ENCODE measurements at places on chromosomes 5 and 9.

GRCh38 chr5:180178531-180179441 lies 30.2 kb downstream of the RASGEF1C start:
- DNase-seq = no peak

- no peak for DNase-seq
These were observed 124.7 kb upstream of the NIPBL start for GRCh38 chr5:36751886-36752285.

DNA sequence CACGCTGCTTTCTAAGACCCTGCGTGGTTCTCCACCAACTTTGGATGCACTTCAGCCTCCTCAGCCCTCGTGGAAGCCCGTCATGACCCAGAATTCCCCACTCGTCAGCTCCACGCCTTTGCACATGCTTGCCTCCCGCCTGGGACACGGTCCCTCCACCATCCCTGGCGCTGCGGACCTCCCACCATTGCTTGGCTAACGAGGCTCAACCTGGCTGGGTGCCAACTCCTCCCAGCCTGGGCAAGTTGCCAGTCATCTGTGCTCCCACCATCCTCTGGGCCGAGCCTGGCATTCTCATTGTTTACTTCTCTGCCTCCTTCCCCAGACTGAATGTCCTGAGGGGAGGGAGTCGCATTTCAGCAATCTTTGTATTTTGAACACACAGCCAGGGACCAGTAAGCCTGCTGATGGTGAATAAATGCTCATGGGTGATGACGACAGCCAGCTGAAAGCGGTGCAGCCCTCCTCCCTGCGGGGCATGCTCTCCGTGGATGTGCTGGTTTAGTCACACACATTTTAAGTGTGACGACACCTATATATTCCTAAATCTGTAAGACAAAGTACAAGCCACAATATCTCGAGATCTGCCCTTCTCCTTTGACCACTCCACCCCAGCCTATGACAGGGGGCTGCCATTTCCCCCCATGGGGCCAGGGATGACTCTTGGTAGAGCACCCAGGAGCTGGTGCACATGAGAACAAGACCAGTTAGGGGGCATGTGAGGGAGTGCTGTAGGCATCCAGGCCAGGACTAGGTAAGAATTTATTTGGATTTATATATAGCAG lies 37.6 kb downstream of the ANKRD33B start:
- peak; percentile 90 for DNase-seq

- DNase-seq = no peak
These were observed 441.6 kb downstream of the CETN3 start for GRCh38 chr5:89967771-89968444.

DNA sequence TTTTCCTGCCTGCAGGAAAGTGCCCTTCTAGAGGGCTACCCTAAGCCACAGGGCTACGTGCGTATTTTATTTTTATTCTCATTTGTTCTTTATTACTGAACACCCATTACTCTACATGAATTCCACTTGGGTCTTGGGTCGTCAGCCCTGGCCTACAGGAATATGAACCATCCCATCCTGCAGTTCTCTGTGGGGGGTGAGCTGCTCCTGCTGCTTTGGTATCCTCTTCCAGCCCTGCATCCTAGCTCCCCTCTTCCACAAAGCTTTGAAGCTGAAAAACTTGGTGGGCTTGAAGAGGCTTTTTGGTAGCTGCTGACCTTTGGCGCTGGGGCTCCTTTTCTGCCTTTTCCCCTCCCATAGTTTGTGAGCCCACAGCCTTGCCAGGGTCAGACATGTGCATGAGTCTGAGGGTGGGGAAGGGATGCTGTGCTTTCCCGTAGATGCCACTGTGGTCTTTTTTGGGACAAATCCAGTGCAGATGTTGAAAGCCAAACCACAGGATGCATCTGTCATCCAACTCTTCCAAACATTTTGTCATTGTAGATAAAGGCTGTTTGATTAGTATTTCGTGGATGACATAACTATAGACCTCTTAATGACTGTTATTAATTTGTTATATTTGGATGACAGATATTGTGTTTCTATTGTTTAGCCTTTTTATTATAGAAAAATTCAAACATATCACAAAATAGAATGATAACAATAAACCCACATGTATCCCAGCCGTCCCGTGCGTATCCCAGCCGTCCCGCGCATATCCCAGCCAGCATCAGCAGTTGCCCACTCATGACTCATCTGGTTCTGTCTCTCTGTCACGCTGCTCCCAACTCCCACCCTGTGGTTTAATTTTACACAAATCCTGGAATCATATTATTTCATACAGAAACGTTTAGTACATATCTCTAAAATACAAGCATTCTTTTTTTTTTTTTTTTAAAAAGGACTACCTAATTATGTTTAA lies 43.9 kb downstream of the SLC46A2 start:
- no peak for DNase-seq

GRCh38 chr9:114889802-114890224 lies 40.6 kb downstream of the TNFSF8 start:
- no peak for DNase-seq

DNA sequence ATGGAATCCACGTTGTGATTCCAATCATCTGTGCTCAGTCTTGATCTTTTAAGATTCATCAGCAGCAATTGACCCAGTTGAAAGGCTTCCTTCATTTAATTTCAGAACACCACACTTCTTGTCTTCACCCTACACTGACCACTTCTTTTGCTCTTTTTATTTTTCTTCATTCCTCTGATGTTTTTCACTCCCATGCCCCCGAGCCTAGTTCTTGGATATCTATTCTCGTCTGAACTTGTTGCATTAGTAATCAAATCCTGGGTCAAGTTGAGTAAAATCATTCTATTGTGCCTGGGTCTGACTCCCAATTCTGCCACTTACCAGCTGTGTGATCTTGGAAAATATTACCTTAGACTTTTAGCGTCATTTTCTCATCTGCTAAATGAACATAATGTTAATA lies 356.5 kb downstream of the CDH12 start:
- DNase-seq = no peak

DNA sequence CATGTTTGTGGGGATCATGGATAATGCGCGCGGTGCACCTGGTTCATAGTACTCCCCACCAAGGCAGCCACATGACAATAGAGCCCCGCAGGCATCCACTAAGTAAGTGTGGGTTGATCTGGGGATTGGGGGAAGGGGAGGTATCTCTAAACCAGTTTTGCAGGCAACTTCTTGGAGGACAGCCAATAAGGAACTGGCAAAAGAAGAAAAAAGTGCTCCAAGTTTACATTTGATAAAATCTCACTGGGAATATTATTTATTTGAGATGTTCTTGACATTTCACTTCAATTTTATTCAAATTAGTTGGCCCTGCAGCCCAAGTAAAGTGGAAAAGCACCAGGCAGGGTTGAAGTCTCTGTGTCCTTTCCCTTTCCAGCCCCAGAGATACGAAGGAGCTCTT lies 8.5 kb downstream of the FBP1 start:
- no peak for DNase-seq

DNA sequence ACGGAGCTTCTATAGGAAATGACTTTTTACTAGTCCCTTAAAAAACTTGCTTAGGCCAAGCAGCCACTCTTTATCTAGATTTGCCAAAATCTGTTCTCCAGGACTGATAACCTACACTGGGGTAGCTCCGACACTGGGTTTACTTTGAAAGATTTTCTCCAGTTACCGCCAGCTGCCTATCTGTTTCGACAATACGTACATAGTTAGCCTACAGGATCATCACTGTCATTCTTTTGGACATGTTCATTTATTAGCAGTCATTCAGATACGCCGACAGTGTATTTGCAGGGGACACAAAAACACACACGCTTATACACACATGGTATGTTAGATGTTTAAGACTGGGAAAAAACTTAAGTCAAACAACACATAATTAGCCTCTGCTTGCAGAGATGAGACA lies 225.7 kb downstream of the DCP2 start:
- no peak for DNase-seq

- DNase-seq = peak; percentile 70
These were observed 505 bp downstream of the SPTAN1 start for GRCh38 chr9:128552744-128553440.

DNA sequence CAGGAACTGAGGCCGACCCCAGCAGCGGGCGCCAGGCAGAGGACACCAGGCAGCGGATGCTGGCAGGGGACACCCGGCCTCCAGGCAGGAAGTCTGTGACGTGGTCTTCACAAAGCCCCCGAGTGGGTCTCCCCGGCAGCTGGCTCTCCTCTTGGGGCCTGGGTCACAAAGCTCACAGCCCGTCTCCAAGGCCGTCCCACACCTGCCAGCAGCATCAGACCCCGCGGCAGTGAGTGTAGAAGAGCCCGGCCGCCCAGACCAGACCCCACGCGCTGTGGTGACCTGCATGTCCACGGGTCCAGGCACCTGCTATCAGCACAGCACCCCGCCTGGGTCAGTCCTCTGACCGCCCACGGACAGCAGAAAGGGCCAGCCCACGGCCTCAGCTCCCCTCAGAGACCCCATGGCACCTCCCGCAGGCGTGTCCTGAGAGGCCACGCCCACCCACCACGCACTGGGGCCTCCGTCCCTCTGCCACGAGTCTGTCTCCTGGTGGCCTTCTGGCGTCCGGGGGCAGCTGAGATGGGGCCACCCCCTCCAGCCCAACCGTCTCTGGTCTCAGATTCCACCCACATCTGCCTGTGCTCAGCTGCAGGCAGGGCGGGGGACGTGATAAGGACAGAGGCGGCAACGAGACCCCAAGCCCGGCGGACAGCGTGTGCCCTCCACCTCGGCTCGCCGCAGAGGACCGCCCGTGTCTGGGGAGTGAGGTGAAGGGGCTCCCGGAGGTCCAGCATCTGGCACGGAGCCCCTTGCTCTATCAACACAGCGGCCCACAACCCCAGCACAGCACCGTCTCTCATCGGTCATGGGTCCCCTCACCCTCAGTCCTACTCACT lies 34.2 kb downstream of the EXD3 start:
- no peak for DNase-seq

DNA sequence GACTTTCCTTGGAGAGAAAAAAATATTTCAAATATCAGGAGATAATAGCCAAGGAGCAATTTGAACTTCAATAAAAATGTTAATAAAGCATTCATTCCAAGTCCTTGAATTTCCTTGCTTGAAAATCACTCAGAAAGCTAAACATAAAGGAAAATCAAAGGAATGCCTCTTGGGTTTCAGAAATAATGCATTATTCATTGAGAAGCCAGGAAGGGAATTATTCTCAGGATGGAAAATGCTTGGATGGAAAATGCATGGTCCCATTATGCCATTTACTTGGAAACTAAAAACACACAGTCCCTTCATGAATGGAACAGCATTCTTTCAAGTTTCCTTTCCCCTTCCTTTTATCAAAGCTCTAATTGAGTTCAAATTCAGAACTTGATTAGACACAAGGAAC lies 160.9 kb downstream of the LPAR1 start:
- no peak for DNase-seq

DNA sequence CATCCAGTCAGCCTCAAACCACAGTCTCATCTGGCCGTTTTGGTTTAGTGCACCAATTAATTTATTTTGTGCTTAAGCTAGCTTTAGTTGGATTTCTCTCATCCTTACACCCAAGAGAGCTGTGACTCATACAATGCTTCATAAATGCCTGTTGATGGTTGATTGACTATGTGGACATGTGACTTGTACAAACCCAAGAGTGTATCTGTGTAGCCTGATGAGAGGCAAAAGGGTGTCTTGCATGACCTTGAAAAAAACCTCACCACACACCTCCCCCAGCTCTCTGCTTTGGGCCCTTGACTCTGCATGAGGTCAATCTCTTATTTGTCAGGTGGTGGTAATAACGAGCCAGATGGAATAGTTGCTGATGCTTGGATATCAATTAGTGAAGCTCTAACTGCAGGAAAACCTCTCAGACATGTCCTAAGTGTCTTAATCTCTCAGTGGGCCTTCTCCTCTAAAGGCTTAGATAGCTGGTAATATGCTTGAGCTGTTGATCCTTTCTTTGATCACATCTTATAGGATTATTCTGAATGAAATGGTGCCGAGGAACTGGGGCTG lies 10.6 kb upstream of the GLRA1 start:
- no peak for DNase-seq

- no peak for DNase-seq
These were observed 195.0 kb upstream of the GHR start for GRCh38 chr5:42228279-42228678.

- no peak for DNase-seq
These were observed 115.4 kb downstream of the MARCHF3 start for GRCh38 chr5:126914801-126915436.

DNA sequence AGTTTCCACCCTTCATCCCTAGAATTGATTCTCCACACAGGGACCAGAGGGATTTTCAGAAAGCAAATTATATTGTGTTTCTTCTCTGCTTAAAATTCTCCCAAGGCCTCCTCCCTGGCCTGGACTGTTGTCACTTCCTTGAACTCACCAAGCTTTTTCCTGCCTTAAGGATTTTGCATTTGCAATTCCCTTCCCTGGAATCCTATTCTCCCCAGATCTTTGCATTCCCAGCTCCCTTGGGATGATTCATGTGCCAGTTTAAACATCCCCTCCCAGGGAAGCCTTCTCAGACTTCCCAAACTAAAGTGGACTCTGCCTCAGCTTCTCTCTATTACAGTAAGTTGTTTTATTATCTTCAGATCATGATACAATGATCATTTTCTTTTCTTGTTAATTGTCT lies 35.2 kb upstream of the PDE8B start:
- DNase-seq = no peak

GRCh38 chr9:92617951-92618510 lies 51.9 kb downstream of the IPPK start:
- no peak for DNase-seq

DNA sequence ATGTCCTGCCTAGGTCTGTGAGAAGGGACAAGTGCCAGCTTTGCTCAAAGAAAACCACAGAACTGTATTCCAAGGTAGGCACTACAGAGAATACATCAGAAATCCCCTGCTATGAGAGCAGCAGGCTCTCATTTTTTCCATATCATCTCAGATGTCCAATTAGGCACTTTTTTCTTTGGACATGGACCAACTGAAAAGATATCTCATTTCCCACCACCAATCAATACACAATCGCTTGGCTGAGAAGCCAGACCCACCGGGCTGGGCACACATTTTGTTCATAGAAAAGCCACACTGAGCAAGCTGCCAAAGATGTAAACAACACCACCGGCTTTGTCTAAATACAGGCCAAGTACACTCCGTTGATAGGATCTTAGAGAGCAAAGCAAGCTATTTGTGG lies 25.9 kb downstream of the STOM start:
- no peak for DNase-seq

- no peak for DNase-seq
These were observed 108.6 kb upstream of the ERCC6L2 start for GRCh38 chr9:95766906-95767305.

- DNase-seq = no peak
These were observed 73.5 kb downstream of the TRIM32 start for GRCh38 chr9:116760636-116761035.

DNA sequence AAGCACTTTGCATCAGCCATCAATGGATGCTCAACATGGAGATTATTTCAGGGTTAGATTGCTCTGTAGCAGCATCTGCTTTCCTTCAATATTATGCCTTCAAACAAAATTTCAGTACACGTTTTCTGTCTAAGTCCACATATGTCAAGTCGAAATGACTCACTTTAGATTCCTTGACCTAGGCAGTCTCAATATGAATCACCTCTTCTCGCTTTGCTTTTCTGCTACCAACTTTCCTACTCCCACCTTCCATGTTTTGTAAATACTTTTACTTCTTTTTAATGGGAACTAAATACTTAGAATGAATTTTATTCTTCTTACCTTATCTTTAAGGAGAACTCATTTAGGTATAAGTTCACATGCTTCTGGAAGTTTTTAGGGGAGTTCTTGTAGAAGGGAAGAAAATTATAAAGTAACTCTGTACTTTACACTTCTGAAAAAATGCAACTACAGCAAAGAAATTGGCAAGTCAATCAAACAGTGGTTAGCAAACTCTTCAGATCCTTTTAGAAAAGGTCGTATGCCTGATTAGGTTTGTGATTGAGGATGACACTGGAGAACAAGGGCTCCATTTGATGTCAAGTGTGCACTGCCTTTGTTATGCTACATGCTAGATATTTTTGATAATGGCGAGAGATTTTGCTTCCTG lies 478.5 kb upstream of the SMARCA2 start:
- no peak for DNase-seq
